ENCODE measurements at places on chromosomes 5 and 9.

- DNase-seq, result no peak
Observed at GRCh38 chr5:36253575-36253974, 11.8 kb upstream of the NADK2 start.

DNA sequence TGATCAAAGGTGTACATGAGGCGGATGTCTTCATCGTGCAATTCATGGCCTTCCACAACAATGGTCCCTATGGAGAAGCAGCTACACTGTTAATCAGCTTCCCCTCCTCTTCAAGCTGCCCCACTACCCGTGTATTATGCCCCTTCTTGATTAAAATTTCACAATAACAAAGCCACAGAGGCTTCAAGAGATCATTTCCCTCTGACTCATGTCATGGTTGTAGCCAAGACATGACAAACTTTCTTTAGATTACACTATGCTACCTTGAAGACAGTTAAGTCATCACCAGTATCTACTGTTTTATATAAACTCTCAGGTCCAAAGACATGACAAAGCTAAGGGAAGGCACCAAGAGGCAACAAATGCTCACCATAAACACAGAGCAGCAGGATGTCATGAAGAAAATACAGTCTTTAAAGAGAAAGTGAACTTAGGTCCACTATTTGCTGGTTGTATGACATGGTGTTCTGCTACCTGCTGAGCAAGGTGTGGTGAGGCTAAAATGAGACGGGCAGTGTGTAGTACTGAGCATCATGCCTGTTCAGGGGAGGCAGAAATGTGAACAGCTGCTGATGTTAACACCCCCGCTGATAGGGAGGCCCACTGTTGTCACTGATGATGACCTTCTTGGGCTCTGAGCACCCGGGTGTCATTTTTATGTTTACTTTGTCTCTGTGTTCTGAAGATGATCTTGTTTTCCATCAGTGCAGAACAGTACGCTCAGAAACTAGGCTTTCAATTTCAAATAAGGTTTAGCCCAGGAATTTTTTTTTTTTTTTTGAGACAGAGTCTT is 48.3 kb downstream of the IARS1 start:
- peak; percentile 42 for DNase-seq

DNA sequence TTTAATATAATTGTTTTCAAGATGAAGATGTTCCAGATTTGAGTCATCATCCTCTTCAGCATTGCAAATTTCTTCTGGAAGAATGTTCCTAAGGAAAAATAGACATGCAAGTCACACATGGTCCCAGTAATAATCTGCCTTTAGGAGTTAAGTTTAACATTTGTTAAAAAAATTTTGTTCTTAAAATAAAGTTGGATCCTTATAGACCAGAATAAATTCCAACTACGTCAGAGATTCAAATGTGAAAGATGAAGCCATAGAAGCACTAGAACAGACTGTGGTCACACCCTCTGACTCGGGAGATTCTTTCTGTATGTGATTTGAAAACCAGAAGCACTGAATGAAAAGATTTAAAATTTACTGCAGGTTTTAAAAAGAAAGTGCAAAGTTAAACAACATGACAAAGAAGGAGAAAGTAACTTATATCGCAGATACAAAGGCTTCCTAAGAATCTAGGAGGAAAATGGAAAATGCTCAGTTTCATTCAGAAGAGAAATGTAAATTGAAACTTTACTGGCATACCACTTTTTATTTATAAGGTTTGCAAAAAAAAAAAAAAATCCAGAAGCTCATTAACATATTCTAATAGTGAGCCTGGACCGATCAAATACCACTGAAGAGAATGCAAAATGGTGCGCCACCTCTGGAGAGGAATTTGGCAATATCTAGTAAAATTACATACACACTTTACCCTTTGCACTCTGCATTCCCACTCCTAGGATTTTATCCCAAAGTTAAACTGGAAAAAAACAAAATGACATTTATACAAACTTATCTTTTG is 14.3 kb upstream of the ASPN start:
- DNase-seq, result no peak

DNA sequence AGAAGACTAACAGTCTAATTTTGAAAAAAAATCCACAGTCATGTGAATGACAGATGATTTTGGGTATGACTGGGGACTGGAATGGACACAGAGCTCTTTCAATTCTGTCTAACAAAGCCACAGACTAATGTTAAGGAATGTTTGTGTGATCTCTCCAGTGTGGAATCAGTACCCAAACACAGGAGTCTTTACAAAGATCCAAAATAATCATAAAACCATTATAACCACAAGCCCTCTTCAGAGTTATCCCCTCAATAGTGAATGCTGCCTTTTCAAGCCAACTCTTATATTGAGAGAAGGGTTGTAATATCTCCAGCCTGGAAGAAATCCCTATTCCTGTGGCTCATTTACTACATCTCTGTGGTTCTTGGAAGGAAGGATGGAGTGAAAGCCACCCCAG is 552.0 kb upstream of the CLINT1 start:
- no peak for DNase-seq

DNA sequence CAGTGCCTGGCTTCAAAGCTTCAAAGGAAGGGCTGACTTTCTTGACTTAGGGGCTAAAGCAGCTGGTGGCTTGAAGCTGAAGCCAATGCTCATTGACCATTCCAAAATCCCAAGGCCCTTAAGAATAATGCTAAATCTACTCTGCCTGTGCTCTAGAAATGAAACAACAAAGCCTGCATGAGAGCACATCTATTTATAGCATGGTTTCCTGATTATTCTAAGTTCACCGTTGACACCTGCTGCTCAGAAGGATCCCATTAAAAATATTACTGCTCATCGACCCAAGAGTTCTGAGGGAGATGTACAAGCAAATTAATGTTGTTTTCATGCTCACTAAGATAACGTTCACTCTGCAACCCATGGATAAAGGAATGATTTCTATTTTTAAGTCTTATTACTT is 6.7 kb downstream of the TMEM174 start:
- DNase-seq, result no peak

DNA sequence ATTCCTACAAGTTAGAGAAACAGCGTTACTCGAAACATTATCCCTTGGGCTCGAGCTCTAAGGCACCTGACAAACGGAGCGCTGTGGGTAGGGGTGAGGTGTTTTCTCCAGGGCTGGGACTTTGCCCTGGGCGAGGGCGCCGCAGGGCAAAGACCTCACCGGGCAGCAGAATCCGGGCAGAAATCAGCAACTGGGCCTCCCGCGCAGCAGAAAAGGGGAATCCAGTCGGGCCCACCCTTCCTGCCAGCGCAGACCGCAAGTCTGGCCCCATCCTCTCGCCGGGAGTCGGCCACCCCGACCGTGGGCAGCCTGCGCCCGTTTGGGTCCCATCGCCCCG is 430 bp upstream of the MSH3 start:
- DNase-seq, result no peak

DNA sequence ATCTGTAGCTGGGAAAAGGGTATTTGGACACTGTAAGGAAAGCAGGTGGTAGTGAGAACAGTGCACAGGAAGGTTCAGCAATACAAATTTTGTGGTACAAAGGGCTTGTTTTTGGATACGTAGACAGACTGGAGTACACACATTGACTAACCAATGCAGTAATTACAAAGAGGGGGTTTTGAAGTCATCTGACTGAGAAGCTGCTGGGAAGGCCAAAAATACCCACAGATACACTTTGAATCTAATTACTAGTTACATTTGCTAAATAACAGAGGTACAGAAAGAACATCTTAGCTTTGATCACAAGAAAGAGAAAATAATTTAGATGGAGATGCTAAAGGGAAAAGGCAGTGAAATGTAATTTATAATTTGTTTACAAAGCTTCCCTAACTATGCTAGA is 45.9 kb downstream of the PKD2L2 start:
- no peak for DNase-seq

GRCh38 chr5:57503433-57503832 is 20.8 kb upstream of the ACTBL2 start:
- DNase-seq, result no peak

- no peak for DNase-seq
Observed at GRCh38 chr5:126007841-126008240, 415.4 kb upstream of the GRAMD2B start.

DNA sequence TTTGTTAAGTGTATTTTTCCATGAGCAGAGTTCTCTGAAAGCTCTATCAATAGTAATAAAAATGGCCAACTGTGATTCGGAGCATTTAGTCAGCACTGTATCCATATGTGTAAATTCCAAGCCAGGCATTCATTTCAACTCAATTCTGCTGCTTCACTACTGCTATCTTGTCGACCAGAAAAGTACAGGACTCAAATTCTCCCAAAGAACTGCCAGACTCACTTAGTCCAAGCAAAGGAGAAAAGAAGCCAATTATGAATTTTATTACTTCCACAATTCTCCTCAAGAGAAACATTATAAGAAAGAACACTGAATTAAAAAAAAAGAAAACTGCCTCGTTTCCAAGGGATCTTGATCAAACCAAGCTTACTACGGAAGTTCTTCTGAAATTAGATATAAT is 906.3 kb upstream of the DMAC1 start:
- DNase-seq, result no peak

DNA sequence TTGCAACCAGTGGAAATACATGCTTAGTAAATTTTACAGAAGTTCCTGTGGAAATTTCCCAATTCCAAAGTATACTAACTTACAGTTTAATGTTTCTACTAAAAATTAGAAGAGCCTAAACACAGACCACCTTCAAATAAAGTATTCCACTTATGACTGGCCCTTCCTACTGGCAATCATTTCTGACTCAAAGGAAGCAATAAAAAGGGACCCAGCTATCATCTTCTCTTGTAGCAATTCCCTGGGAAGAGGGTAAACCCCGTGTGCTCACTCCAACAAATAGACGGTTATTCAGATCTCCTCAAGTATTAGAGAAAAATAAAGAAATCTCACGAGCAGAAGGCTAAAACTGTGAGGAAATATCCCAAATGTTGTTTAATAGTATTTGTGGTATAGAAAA is 43.3 kb downstream of the GOLPH3 start:
- DNase-seq, result no peak

GRCh38 chr9:27353166-27353473 is 56.2 kb upstream of the EQTN start:
- no peak for DNase-seq

- DNase-seq, result no peak
Observed at GRCh38 chr5:122896598-122897282, 51.3 kb downstream of the SNX24 start.

DNA sequence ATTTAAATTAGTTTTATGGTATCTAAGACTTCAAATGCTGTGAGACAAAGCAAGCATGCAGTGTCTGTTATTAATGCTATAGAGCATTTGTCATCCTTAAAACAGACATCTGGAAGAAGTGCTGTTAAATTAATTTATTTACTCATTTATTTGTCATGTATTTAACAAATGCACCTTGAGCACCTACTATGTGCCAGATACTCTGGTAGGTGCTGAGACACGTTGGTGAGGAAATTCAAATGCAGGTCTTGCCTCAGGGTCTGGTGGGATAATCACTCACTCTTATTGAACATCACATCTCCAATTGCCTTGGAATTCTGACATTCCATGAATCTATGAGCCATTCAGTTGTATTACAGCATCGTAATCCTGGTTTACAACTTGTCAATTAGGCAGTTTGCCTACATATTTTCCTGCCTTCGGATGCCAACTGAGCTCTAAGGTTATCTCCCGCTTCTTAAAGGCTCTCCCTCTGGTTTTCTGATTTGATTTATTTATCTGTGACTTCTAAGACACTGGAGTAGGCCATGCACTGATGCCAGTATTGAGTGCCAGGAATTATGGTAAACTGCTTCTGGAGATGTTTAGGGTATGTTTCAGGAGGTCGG is 56.0 kb upstream of the RPS23 start:
- no peak for DNase-seq

DNA sequence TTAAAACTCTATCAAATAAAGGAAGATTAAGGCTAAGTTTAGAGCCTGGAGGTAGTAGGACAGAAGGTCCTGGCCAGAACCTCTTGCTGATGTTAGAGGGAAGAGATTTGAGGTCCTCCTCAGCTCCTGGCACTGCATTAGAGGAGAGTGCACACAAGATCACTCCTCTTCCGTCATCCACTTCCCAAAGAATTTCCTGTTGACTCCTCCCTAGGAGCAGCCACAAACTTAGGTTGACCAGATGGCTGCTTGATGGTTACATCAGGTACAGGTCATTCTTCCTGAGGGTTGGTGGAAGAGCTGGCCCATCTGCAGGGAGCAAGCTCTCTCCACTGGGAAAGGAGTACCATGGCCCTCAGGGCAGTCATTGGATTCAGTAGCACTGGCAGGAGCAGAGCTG is 93.9 kb upstream of the IL33 start:
- DNase-seq, result no peak

DNA sequence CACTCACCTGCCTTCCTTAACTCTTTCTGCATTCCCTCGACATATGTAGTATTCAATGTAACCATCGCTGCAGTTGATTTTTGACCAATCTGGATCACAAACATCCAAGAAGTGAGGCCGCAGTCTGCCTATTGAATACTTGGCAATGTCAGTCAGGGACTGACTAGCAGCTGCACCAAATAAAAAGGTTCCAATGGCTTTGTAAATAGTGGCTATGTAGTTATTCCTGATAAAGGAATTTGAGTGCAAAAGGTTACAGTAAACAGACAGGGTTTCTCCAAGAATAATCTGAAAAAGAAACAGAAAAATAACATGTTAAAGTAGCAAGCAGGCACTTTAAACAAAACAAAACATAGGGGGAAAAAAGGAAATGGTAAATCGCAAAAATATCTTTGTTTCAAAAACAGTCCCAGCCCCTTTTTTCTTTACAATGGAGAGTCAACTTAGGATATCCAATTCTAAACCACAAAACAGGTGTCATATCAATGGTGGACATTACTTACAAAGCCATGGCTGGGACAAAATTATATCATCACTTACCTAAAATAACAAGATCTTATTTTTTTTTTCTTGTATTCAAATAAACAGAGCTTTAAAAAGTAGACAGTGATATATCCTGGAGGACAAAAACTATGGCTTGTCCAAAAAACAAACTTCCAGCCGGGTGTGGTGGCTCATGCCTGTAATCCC is 66.8 kb downstream of the PLPP1 start:
- DNase-seq, result no peak

GRCh38 chr9:125505988-125506438 is 201.0 kb downstream of the MAPKAP1 start:
- DNase-seq, result no peak

- DNase-seq, result no peak
Observed at GRCh38 chr9:14238518-14238917, 75.4 kb downstream of the NFIB start.

- DNase-seq, result no peak
Observed at GRCh38 chr9:14146201-14146874, 167.6 kb downstream of the NFIB start.

DNA sequence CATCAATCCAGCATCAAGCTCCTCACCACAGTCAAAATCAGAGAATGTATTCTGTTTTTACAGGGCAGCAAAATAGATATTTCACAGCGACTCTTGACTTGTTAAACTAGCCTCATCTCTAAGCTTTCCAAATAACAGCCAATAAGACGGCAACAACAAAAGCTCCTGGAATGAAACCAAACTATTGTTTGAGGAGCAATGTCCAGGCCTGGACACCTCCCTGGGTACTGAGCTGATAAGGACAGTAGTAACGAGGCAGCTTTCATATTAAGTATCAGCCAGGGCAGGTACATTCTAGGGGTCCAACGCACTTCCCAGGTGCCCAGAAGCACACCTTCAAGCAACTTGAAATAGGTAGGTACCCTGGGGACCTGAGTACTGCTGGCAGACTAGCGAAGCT is 260.3 kb downstream of the ENC1 start:
- DNase-seq, result no peak

- DNase-seq, result no peak
Observed at GRCh38 chr5:163460562-163461171, at the start of gene HMMR. Gene HMMR, plus strand, starts transcription at chr5:163460632. Its CDS starts 61 bp downstream, at chr5:163460693.
